NCI-H1417 (cell line): ENCODE measurements at places on chromosomes 1 and 21.

- DNase-seq: no peak
Observed at GRCh38 chr1:9594471-9595155, 5.9 kb downstream of the TMEM201 start.

- no peak for DNase-seq
Observed at GRCh38 chr1:59305188-59305587, 8.3 kb downstream of the FGGY start.

DNA sequence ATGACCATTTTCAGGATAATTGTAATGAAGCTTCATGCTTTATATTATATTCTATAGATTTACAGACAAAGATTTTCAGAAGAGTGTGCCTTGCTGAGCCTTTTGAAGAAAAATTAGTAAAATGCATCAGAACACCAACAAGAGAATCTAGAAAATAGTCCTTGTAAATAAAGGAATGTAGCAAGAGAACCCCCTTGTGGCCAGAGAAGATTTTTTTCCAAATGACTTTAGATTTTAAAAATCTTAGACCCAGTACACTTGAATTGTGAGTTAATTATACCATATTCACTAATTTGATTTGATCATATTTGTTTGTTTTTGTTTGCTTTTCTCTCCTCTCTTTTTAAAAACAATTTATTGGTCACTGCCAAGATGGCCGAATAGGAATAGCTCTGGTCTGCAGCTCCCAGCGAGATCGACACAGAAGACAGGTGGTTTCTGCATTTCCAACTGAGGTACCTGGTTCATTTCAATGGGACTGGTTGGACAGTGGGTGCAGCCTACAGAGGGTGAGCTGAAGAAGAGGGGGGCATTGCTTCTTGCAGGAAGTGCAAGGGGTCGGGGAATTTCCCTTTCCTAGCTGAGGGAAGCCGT is 12.8 kb upstream of the IFI44L start:
- no peak for DNase-seq

GRCh38 chr1:159955456-159955855 is 1.4 kb upstream of the SLAMF9 start:
- no peak for DNase-seq

GRCh38 chr1:102234753-102235359 is 238.1 kb upstream of the OLFM3 start:
- no peak for DNase-seq

- DNase-seq: no peak
Observed at GRCh38 chr1:212716161-212716560, 16.5 kb upstream of the BATF3 start.

GRCh38 chr1:40553017-40553416 is 21.6 kb downstream of the ZNF684 start:
- no peak for DNase-seq

DNA sequence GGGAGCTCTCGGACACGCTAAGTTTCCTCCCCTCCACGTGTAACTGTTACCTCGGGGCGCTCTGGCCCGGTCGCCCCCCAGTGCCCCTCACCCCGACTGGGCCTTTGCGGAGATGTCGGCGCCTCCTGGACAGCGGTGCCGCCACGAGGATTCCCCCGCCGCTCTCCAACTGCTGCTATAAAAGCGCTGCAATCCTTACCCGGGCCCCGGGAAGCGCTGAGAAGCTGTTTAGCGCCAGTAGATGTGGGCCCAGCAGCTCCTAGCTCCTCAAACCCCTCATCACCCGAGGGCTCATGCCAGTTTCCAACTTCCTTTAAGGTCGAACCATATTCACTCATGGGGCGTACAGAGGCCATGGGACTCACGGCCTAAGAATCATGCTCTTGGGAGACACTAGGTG is 361 bp upstream of the LMX1A start:
- DNase-seq: no peak

DNA sequence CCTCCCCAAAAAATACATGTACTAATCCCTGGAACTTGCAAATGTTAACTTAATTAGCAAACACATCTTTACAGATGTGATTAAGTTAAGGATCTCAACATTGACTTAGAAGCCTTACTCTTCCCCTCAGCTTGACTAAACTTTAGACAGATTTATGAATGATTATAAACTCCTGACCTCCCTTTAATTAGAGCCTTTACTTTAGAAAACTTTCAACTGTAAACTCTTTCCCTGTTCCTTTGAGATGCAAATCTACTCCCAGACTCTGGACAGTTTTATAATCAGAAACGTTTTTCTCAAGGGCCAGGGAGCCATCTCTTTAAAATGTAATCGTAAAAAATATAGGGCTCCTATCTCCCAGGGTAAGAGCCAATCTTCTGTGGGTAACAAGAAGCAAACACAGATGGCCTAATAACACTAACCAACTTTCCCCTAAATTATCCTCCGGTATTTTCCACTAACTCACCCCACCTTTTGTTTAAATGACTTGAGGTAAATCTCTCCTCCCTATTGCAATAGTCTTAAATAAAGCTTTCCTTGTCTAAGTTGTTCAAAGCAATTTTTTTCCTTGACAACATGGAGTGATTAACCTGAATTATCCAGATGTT is 284.1 kb downstream of the BRINP3 start:
- DNase-seq: no peak

- DNase-seq: no peak
Observed at GRCh38 chr1:19032701-19033514, 76.4 kb upstream of the IFFO2 start.

GRCh38 chr1:33424205-33424604 is 6.7 kb downstream of the PHC2 start:
- DNase-seq: peak; percentile 14

GRCh38 chr1:161068306-161069234 is 1.1 kb downstream of the ARHGAP30 start:
- DNase-seq: no peak

DNA sequence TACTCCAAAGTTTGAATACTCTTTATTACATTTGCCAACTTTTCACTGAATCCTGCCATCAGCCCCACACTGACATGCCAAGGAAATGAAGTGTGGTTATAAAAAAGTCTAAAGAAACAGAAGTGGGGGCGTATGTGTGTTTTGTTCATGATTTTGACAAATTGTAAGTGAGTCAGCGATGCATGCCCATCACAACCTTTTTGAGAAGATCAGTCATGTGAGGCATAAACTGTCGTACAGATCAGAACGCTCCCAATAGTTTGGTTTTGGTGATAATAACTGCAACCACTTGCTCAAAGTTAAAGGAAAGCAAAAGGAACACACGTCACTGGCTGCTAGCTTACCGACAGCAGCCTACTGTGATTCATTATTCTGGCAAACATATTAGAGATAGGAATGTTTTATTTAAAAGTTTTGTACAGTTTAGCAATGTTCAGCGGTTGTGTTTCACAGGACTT is 95.6 kb downstream of the RGS2 start:
- no peak for DNase-seq

- no peak for DNase-seq
Observed at GRCh38 chr1:6239213-6239752, 3.5 kb upstream of the ICMT start.

GRCh38 chr1:9849691-9850441 is 26.1 kb upstream of the CLSTN1 start:
- peak; percentile 45 for DNase-seq

DNA sequence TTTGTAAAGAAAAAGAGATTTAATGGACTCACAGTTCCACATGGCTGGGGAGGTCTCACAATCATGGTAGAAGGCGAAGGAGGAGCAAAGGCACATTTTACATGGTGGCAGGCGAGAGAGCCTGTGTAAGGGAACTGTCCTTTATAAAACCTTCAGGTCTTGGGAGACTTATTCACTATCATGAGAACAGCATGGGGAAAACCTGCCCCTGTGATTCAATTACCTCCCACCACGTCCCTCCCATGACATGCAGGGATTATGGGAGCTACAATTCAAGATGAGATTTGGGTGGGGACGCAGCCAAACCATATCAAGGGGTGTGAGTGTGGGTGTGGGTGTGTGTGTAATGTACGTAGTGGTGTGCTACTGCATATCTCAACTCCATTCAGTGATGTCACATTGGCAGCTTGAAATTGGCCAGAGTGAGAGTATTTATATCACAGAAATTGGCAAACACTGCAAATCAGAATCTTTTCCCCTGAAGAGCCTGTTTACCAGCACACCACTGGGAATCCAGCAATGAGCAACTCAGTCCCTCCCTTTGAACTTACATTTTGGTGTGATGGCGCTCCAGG is 5.4 kb downstream of the ARHGEF10L start:
- no peak for DNase-seq

DNA sequence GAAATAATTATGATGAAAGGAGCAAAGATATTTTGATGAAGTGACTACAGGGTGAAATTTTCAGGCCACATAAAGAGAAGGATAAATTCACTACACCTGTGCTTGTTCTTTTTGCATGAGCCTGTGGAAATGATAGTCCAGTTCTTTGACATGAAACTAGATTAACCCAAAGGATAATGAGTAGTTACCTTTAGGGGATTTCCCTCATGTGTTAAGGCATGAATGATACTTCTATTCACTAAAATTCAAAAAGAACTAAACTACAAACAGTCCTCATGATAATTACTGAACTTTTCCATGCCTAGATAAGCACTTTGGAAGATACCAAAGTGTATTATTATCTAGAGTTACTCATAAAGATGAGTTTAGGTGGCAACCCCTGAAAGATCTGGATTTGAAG is 244.3 kb downstream of the PTPRC start:
- no peak for DNase-seq

DNA sequence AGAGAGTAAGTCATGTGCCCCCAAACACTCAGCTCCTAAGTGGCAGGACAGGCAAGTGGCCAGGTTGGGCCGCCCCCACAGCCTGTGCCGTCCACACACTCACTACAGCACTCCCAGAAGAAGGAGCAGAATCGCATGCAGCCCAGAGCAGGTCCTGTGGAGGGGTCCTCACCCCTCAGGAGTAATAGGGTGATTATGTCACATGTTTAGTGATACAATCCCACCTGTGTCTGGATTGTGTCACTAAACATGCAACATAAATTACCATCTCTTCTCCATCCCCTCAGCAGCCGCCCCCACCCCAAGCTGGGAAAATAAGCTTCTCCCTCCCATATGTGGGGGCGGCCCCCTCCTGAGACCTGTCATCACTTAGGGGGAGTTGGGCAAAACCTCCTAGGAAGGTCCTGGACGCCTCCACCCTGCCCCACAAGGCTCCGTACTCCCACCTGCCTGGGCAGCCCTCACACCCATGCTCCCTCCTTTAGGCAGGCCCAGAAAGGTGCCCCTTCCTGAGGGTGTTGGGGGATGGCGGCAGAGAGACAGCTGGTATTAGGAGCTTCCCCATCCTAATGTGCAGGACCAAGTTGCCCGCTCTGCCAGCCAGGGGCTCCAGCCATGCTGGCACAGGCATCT is 56.9 kb downstream of the STUM start:
- no peak for DNase-seq

DNA sequence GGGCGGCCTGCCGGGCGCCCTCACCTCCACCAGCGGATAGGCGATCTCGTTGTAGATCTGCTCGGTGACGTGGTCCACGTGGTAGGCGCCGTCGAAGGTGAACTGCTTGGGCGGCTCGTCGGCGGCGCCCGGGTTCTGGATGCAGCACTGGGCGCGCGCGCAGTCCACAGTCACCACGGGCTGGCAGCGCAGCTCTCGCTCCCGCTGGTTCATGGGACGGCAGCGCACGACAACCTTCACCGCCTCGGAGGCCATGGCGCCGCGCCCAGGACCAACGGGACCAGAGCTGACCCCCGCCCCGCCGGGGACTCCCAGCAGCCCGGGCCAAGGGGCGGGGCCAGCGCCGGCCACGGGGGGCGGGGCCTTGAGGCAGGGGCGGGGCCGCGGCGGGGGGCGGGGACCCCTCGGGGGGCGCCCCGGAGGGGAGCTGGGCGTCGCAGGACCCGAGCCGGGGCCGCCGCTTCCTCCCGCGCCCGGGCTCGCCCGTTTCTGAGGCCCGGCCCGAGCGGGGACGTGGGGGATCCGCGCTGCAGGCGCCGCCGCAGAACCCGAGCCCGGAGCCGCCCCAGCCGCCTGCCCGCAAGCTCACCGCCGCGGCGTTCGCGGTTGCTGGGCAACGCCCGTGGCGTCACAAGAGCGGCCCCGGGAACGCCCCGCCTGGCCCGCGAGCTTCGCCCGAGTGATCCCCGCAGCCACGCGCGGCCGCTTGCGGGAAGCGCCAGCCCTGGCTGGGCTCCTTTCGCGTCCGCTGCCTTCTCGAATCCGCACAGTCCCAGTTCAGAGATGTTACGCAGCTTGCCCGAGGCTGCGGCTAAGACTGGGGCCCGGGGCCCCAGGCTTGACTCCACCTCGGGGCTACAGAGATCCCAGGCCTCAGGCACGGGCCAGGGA is at the start of gene KIF17:
TSS of gene KIF17 (minus strand) at position 556 of the 891 bp plus-strand sequence. CDS start at position 255, 301 bp downstream.
- DNase-seq: peak; percentile 74

DNA sequence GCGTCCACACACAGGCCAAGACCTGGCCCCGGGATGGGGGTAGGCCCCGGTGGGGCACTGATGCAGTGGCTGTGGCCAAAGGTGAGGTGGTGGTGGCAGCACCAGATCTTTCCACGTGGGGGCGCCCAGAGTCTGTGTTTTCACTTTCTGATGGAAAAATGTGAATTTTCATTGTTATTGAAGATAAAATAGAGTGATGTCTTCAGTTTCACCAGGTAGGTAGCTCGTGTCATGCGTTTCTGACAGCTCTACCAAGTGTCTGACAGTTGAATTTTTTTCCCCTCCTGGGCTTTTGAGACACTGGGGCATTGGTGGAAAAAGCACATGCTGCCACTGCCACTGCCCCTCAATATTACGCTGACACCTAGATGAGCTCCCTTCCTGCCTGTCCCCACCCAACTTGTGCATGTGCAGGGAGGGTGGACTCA is 40.0 kb upstream of the MAGOH start:
- DNase-seq: peak; percentile 50

DNA sequence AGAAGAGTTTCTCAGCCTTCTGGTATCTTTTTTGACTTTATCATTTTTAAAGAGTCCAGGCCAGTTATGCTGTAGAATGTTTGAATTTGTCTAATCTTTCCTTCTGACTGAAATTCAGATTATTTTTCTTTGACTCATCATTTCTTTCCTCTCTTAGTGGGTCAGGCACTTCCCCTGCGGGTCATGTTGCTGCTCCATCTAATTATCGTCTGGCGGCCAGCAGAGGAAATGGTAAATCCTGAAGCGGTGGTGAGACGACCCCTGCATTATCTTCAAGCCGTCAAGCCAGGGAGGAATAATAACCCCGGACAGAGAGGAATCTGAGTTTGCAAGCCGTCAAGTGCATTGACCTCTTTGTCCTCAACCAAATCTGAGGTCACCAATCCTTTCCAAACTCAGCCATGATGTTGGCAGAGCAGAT is 102.1 kb downstream of the ADSS2 start:
- no peak for DNase-seq

- no peak for DNase-seq
Observed at GRCh38 chr1:169098380-169098779, 8.1 kb upstream of the ATP1B1 start.

- no peak for DNase-seq
Observed at GRCh38 chr1:44484155-44484688, 79.2 kb downstream of the RNF220 start.

- no peak for DNase-seq
Observed at GRCh38 chr1:68158837-68159236, 73.5 kb downstream of the WLS start.

GRCh38 chr1:85473390-85473789 is 8.4 kb upstream of the DDAH1 start:
- DNase-seq: no peak
